Fibroblast of lung (primary cell): ENCODE measurements at places on chromosomes 4 and X. TPM values are rescaled to one million over a fixed set of nuclear protein-coding genes. Genes with fewer than 3 reads are reported as not detected.
A peak's percentile ranks its signal among the peaks of the same experiment; 100 is the strongest.

The VSIG1 gene
- not detected in 2 replicates for total RNA-seq

The UGT2A3 gene
- total RNA-seq, result not detected in 2 replicates

The SRPX gene
- total RNA-seq, result 84.9 and 91.2 TPM in 2 replicates

The CYTL1 gene
- 0.17 TPM in 1 of 2 replicates, not detected in the other for total RNA-seq

The SPACA5B gene
- not detected in 2 replicates for total RNA-seq

The SRPX2 gene
- total RNA-seq, result 13.4 and 18.2 TPM in 2 replicates

DNA sequence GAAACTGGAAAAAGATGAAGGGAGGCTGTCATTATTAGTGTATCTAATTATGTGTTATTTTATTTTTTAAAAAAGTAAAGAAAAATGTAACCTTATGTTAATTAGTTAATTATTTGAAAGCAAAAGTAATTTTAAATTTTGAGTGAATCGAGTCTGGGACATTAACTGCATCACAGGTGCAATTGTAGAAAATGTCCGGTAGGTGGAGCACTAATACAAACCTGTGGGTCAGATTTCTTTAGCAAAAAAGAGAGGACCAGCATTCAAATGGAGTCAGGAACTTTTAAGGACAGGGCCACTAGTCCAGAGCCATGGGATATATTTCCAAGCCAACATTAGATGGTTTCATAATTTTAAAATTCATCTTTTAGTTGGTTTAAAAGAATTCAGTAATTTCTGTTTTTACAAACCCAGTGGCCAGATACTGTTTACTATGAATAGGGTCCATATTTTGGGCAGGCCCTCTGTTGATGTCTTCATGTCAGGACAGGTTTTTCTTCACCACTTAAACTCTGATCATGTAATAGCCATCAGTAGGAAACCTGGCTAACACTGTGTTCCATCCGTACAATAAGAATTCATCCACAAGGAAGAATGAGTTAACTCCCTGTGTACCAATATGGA, 27.2 kb downstream of the BST1 start:
- peak; percentile 20 for DNase-seq

GRCh38 chr4:1056671-1057402, 45.4 kb downstream of the FGFRL1 start:
- DNase-seq, result no peak

- DNase-seq, result no peak
These were observed 248.5 kb upstream of the CXXC4 start for GRCh38 chr4:104743215-104743653.

DNA sequence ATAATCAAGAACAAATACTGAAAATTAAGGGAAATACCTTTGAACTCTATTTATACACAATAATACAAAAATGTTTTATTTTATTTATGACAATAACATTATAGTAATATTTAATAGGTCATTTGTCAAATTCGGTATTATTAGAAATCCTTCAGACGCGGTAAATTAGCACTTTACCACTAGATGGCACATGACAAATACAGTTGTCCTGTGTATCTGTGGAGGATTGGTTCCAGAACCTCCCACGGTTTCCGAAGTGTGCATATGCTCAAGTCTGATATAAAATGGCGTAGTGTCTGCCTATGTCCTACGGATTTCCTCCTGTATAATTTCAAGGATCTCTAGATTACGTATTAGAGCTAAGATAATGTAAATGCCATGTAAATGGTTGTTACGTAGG, 8.1 kb upstream of the LINC00632 start:
- DNase-seq, result peak; percentile 64

DNA sequence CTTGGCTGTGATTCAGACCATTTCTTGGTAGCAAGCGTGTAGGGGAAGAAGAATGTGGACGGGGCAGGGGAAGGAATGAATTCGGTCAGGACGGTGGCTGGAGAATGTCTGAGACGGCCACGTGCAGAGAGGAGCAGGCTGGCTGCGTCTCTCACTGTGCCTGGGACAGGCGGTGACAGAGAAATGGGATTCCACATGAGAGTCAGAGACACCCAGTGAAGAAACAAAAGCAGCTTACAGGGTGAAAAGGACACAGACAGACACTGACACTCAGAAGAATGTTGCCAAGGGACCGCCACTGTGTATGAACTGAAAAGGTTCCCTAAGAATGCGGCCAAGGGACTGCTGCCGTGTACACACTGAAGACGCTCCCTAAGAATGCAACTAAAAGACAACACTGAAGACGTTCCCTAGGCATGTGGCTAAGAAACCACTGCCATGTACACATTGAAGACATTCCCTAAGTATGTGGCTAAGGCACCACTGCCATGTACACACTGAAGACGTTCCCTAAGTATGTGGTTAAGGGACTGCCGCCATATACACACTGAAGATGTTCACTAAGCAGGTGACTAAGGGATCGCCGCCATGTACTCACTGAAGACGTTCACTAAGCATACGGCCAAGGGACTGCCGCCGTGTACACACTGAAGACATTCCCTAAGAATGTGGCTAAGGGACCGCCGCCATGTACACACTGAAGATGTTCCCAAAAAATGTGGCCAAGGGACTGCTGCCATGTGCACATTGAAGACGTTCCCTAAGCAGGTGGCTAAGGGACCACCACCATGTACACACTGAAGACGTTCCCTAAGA, 49.1 kb downstream of the DHRSX start:
- DNase-seq, result peak; percentile 84

DNA sequence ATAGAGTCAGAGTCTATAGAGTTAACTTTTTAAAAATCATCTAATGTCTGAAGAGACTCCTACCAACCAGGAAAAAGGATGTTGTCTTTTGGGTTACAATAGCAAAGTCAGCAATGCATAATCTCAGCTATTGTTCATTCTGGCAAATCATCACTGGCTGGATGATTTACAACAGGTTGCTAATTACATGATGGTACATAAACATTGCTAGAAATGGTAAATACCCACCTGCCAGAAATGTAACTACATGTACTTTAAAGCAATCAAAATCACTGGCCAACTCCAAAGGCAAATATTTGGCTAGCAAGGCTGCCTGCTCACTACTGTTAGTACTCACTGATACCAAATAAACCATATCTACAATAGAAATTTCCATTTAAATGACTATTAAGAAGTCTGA, 91.1 kb downstream of the PPP3CA start:
- DNase-seq, result no peak

GRCh38 chr4:134695433-134695832, 493.8 kb upstream of the PABPC4L start:
- DNase-seq, result no peak

DNA sequence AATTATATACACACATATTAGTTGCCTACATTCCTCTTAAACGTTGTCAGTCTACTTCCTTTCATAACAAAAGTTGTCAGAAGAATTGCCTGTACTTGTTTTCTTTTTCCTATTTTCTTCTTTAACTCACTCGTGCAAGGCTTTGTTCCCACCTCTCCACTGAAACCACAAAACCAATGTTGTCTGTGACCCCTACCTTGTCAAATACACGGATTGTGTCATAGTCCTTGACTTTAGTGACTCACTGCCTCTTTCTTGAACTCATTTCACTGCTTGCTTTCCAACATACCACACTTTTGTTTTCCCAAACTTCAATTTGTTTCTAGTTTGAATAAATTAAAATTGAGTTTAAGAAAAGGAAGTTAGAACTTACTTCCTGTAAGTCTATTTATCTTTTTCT, 283.9 kb upstream of the AGA start:
- DNase-seq, result peak; percentile 62

- DNase-seq, result no peak
These were observed at the start of gene SASH3 for GRCh38 chrX:129779747-129780146. TSS of gene SASH3 (plus strand) at chrX:129779949. CDS start at chrX:129780098, 149 bp downstream.
